ENCODE measurements at places on chromosomes 7 and 10.

GRCh38 chr7:47932016-47932415 lies 16.2 kb downstream of the PKD1L1 start:
- DNase-seq: no peak

GRCh38 chr10:3295582-3296151 lies 123.1 kb upstream of the PITRM1 start:
- no peak for DNase-seq

DNA sequence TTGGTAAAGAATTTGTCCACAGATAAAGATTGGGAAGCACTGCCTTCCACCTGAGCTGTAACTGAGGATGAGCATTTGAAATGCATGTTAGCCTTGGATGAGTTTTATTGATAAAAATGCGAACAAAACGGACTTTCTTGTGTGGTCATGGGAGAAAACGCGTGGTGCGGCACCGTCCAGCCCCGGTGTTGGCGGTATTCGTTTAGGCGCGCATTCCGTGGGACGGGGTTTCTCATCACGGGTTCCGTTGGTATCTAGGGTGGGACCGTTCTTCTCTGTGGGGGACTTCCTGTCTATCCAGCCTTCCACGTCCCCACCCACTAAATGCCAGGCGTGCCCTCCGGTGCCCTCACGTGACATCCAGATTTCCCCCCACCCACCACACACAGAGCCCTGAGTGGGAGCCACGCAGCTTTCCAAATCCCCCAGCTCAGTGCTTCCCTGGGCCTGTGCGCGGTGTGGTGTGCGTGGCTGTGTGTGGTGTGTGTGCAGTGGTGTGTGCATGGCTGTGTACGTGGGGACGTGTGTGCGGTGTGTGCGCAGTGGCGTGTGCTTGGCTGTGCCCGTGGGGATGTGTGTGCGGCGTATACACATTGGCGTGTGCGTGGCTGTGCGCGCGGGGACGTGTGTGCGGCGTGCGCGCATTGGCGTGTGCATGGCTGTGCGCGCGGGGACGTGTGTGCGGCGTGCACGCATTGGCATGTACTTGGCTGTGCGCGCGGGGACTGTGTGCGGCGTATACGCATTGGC lies 18.1 kb downstream of the IQCE start:
- no peak for DNase-seq

- DNase-seq: no peak
These were observed 32.5 kb upstream of the DOCK1 start for GRCh38 chr10:126872768-126873167.

DNA sequence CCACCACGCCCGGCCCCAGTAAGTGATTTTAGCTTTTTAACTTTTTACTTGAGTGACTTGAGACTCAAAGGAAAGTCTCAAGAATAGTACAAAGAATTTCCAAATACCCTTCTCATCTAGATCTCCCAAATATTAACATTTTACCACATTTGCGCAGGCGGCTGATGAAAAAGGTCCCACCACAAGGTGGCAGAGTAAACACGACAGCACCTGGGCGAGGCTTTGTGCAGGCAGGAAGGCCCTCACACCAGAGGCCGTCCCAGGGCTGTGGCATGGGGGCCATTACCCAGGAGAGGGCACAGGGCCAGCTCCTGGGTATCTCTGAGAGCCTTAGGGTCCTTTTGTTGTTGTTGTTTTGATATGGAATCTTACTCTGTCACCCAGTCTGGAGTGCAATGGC lies 50.0 kb upstream of the WIPI2 start:
- peak; percentile 24 for DNase-seq

DNA sequence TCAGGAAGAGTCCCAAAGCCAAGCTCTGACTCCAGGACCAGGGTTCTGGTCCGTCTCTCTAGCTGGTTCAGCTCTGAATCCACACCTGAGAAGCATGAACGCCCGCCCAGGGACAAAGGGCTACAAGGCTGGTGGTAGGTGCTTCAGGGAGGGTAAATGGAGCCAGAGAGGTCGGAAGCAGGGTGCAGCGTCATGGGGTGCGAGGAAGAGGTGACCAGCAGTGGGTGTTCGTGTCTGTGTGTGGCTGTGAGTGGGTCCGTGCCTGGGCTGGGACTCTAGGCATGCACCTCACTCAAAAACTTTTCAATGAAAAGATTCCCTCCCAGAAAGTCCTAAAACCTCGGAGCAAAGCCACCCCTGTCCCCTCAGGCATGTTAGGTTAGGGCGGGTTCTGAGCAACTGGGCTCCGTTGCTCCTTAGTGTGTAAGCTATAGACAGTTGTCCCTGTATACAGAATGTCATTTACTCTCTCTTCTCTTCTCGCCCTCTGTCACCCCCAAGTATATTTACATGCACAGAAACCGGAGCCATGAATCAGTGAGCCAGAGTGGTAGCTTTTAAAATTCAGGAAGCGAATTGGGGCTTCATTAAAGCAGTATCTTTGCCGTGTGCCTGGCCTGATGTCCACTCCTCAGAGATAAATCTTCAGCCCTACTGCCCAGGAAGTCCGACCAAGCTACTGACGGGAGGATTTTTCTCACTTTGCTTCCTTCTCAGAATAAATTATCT lies 12.3 kb upstream of the GATA3 start:
- DNase-seq: no peak

DNA sequence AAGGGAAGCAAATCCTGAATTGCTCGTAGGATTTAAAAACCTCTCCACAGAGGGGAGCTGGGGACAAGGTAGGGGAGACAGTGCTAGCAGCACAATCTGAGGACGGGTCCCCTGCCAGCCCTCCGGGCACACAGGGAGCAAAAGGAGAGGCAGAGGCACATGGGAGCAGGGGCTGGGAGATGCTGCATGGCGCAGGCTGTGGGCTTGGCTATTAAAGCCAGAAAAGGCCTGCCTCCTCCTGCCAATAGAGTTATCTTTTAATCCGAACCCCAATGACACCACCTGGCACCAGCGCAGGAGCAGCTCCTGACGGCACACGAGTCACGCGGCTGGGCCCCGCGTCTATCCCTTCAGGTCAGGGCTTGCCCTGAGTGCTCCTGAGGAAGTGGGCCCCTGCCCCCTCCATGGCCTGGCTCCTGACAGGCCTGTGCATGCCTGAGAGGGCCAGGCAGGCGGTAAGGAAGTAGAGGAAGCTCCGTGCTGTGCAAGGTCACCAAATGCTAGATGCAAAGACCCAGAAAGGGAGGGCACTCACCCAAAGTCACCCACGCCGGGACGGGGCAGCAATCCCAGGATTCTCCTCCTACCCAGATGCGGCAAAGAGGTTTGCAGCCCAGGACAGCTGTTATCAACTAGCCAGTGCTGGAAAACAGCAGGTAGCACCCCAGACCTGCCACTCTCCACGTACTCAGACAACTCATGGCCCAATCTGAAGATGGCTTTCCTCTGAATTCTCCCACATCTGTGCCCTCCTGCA lies 28.1 kb downstream of the DLG5 start:
- no peak for DNase-seq

DNA sequence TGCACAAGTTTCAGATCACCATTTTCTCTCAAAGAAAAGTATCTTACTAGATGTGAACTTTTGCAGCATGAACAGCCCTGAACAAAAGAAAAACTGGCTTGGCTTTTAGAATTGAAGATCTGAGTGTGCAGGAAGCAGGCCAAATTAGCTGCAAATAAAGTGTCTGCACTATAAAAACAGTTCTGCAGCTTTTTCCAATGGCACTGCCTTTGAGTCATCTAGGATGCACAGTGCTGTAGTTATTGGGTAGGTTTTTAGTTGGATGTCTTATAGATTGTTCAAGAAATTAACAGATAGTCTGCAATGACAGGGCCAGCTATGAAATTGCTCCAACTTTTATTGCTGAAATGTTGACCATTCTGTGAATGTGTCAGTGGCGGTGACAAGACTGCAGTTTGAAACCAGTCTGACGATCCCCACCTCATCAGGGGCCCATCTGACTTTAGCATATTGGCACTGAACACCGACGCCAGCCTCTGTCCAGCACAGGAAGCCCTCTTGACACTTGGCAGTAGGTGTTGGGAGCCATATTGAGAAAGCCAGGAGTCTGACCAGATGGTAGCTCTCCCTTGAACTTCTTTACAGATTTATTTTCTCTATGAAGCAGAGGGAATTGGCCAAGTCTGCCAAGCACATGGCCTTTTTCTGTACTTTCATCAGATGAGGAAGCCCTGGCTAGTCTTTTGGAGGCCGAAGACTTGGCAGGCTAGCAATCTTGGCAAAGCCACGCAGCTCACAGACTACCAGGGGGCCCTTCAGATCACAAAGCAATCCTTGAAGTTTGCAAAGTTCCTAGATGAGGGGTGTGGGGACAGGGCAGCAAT lies 490.6 kb downstream of the NEBL start:
- no peak for DNase-seq

DNA sequence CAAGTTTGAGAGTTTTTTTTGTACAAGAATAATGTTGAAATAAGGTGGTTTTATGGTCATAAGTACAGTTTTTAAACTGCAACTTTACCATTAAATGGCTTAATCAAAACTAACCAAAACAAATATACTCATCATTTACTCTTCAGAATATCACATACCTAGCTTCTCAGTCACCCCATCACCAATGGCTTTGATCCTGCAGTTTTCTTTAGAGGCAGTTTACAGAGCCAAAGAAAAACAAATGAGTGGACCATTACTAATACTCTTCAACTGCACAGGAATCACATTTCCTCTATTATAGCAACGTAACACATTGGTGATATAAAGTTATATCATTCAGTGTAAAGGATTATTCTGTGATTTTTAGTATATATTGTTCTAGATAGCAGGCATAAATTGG lies 576.1 kb upstream of the LRRTM3 start:
- DNase-seq: no peak

DNA sequence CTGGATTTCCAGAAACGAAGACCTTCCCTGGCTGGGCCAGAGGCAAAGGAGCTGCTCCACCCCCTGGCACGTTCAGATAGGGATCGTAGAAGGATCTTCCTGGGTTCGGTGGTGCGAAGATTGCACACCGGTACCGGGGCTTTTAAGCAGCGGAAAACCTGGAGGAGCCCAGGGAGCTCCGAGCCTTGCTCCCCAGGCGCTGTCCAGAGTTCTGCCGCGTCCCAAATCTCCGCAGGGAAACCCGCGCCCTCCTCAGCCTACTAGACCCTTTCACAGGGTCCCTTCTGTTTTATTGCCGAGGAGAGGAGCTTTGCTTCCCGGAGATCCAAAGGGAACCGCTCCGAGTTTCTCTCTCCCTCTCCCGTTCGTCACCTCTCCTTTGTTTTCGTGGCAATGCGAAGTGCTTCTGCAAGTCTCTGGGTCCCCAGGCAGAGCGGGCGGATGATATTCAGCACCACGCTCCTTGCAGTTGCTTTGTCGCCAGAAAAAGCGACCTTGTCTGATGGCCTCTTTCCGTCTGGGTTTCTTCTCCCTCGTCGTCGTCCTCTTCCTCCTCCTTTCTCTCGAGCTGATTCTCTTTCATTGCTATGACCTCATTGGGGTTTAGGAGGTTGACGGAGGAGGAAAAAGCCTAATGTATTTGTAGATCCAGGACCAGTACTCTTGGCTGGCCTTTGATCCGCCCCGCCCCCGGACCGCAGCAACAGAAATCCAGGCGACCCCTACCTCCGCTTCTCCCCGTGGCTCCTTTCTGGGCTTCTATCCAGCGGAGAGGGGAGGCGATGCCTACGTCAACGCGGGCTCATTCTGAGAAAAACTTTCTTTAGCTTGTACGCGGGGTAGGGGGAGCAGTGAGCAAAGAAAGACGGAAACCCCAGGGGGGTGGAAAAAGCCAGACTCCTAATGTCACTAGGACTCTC lies at the start of gene TMEM196:
Gene TMEM196 (minus strand): TSS at position 777 of the 920 bp plus-strand sequence. CDS start 921 bp downstream, outside the sequence.
- DNase-seq: no peak

- peak; percentile 54 for DNase-seq
These were observed 168.3 kb upstream of the AUTS2 start for GRCh38 chr7:69429911-69430383.

- no peak for DNase-seq
These were observed 97.3 kb downstream of the CFAP58 start for GRCh38 chr10:104450954-104451353.

DNA sequence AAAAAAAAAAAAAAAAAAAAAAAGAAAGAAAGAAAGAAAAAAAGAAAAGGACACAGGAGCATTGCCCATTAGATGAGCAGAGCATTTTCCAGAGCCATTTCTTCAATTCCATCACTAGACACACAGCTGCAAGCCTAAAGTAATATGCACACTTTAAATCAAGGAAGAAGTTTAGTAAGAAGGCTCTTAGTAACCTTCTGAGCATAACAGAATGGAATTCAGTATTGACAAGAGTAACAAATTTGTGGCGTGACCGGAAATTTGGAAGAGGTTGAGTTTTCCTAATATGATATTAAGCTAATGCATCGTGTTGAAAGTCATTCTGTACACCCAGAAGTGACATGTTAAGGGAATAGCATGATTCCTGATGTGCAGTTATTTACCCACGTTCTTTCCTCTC lies 35.3 kb downstream of the SMURF1 start:
- DNase-seq: no peak

GRCh38 chr7:34184466-34184865 lies 279.1 kb downstream of the BMPER start:
- no peak for DNase-seq

GRCh38 chr10:114404171-114405010 lies at the start of gene AFAP1L2:
Gene AFAP1L2, minus strand, starts transcription at chr10:114404502. Its CDS starts 47 bp downstream, at chr10:114404455.
- no peak for DNase-seq

DNA sequence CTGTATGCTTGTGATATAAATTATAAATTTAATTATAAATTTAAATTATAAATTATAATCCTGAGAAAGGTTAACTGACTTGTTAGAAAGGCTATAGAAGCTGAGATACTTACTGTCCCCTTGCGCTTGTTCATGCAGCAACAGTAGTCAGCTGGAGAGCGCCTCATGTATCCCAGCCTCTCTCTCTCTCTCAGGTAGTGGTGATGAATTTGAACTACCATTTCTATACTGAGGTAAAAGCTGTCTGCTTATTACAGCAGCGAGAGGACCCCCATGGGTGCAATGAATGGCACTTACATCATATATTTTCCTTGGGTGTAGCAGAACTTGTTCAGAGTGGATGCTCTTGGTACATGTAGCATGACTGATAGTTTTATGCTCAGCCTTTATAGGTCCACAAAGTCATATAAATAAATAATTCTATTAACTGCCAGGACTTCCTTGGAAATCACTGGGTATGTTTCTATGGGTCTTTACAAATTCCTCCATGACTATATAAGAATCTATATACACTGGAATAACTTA lies 1308.7 kb downstream of the REEP3 start:
- DNase-seq: no peak

DNA sequence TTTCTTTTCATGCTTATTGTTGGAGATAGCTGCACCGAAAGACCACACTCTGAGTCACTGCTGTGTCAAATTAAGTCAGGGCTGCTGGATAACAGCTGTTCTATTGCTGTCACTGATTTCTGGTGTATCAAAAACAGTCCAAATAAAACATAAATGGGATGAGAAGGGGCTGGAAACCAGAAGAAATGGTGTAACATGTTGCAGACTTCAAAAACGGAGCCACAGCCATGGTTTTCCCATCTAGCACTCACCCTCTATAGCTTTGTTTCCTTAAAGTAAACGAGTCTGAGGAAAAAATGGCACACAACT lies 103.3 kb upstream of the DIP2C start:
- DNase-seq: no peak

- no peak for DNase-seq
These were observed 14.5 kb downstream of the LOXL4 start for GRCh38 chr10:98253499-98253898.

DNA sequence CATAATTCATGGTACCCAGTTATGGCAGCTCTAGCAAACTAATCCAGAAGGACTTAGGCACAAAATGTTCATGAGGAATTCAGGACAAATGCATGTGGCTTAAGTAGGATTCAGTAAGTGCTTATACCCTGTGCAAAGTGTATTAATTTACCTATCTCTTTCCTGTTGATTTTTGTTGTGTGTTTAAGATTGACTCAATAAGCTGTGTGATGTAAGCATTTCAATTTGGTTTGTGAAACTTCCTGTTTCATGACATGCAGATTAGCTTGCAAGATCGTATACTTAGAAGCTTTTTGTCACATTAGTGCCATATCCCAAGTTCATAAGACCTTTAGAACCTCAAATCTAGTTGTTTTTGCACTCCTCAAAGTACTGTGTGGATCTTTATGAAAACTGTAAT lies 416.7 kb downstream of the ARL4A start:
- DNase-seq: no peak
